ENCODE measurements at places on chromosomes 6 and 20. TPM values are rescaled to one million over a fixed set of nuclear protein-coding genes. Genes with fewer than 3 reads are reported as not detected.

DNA sequence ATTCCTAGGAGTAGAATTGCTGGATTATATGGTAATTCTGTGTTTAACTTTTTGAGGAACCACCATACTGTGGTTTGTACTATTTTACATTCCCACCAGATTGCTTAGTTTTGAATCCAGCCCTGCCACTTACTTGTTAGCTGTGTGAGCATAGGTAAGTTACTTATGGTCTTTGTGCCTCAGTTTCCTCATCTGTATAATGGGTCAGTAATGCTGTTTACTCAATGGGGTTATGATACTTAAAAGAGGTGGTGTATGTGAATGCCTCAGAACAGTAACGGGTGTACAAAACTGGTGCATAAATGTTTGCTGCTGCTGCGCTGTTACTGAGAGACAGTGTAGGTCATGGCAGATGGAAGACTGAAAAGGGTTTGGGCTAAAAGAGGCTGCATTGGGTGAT lies 239.3 kb downstream of the NRN1 start:
- no peak for DNase-seq

DNA sequence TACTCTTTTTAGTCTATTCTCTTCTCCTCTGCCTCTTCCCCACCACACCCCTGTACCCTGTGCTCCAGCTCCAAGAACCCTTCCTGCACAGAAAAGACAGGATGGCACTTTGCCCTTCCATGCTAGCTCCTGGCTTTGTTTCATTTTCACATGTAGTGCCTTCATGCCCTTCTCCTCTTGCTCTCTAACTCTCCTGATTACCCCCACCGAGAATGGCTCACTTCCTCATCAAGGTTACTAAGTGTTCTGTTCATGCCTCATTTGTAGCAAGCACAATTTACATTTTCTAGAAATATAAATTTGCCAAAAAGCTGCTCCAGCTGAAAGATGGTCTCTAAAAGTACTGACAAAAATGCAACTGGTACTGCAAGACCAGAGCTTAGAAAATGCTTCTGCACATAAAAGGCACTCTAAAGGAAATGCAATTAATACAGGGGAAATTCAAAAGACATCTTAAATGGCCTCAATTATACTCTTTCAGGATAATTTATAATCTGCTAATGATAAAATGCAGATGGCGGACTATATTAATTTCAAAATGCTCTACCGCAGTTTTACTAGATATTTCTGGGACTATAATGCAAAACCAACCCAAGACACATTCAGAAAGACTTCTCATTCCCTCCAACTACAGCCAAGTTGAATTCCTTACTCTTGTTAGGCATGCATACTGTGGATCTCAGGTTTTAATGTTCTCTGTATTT lies 570.2 kb downstream of the PRKN start:
- no peak for DNase-seq

The WFDC12 gene
- total RNA-seq = not detected

The ALDH5A1 gene
- total RNA-seq = 0.78 TPM

- peak; percentile 6 for DNase-seq
Observed at GRCh38 chr6:116764961-116765841, at the start of gene FAM162B. Gene FAM162B, minus strand, starts transcription at chr6:116765719. Its CDS starts 143 bp downstream, at chr6:116765576.

- no peak for DNase-seq
Observed at GRCh38 chr6:116218172-116218633, 35.7 kb downstream of the TSPYL4 start.

GRCh38 chr6:107653861-107654394 lies 164.0 kb downstream of the SOBP start:
- DNase-seq = no peak

DNA sequence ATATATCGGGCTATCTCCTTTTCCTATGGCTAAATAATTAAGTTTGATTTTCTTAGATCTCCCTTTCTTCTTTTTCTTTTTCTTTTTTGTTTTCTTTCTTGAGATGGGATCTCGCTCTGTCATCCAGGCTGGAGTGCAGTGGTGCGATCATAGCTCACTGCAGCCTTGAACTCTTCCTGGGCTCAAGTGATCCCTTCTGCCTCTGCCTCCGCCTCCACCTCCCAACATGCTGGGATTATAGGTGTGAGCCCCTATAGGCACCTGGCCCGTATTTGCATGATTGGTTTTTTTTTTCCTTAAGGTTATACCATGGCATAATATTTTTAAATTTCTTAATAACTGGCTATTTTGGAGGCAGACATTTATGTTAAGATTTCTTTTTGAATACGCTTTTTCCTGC lies 106.3 kb downstream of the SCAF8 start:
- DNase-seq = no peak

All from SJSA1 (cell line).